BE2C (cell line): ENCODE measurements at places on chromosomes 13 and 19.

GRCh38 chr19:50563597-50563996 is 4.6 kb downstream of the LRRC4B start:
- no peak for DNase-seq

DNA sequence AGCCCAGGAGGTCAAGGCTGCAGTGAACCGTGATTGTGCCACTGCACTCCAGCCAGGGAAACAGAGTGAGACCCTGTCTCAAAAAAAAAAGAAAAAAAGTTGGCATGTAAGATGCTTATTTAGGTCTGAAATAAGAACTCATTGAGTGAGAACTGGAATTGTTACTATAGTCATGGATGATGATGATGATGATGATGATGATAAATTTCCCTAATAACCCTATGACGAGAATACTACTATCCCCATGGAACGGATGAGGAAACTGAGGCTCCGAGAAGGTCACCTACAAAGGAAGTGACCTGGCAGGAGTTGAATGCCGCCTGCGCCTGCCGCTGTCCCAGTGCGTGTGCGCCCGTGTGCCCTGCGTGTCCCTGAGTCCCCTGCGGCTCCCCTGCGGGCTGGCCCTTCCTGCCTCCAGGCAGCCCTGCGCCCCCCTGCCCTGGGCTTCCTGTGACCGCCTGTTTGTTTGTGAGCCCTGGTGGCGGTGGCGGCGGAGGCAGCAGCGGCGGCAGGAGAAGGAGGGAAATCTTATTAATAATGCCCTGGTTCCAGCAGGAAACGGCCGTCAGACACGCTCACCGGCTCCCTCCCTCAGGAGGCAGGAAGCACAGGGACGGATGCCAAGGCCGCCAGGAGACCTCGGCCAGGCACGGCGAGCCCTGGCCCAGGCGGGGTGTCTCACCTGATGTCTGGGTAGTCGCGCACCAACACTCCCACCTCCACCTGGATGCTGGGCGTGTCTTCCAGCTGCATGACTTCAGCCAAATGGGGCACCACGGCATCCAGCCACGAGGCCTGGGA is 29.6 kb downstream of the EXOC3L2 start:
- DNase-seq = peak; percentile 33

DNA sequence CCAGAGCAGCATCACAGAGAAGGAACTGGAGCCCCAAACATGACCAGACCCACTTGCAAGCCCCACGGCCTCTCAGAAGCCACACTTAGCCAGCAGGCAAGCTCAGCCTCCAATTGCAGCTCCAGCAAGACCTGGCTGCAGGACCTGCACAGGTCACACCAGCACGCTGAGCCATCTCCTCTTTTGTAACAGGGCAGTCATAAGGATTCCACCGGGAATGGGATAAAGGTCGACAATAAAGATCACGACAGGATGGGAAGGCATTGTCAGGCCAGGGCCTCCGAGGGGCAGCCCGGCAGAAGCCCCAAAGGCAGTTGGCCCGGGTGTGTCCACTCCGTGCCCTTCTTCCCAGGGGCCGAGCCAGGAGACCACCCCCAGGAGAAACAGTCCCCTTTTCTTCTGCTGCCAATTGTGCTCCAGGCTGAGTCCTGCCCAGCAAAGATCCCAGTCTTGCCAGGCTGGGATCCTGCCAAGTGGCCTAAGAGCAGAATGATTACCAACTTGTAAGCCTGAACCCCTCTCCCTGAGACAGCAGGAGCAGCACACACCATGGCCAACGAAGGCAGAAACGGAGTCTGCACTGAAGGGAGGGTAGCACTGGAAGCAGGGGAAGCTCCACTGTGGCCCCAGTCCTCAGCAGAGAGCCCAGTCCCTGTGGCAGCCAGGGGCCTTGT is 12.5 kb downstream of the PEPD start:
- no peak for DNase-seq

DNA sequence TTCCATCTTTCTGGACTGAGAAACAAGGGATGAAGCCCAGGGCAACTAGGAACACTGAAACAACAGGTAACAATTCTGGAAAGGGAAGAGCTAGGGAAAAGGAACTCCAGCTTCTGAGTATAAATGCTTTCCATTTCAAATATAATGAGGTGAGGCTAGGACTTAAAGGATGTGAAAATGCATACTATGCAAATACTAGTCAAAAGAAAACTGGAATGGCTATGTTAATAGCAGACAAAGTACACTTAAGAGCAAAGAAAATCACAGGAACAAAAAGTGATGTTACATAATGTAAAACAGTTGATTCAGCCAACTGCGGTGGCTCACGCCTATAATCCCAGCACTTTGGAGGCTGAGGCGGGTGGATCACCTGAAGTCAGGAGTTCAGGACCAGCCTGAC is 6.2 kb downstream of the SIGLEC14 start:
- DNase-seq = no peak

- no peak for DNase-seq
These were observed 171.6 kb upstream of the ZNF507 start for GRCh38 chr19:32173836-32174235.

GRCh38 chr19:9528757-9529336 is 9.6 kb downstream of the ZNF426 start:
- DNase-seq = no peak

- DNase-seq = no peak
These were observed 38.0 kb downstream of the STK24 start for GRCh38 chr13:98538876-98539275.

- peak; percentile 65 for DNase-seq
These were observed 9.3 kb upstream of the SYT5 start for GRCh38 chr19:55189403-55189835.

GRCh38 chr13:108551674-108552073 is 77.7 kb upstream of the MYO16 start:
- DNase-seq = no peak

- no peak for DNase-seq
These were observed 459.4 kb downstream of the FOXO1 start for GRCh38 chr13:40207001-40207478.
